ENCODE measurements at places on chromosomes 2 and 18. TPM values are rescaled to one million over a fixed set of nuclear protein-coding genes. Genes with fewer than 3 reads are reported as not detected.

DNA sequence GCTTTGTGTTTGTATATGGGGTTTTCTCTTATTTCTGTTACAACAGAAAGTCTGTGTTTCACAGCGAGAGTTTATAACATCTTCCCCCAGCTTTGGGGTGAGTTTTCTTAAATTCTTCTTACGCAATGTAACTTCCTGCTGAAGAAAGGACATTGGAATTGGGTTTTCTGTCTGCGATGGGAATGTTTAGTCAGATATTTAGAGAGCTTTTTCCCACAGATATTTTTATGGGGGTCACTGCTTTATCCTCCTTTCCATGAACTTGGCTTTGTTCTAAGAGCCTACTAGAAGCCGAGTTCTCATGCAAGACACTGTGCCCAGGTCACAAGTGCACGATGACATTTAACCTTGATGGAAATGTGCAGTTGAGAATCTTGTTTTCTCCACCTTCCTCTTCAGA lies 22.1 kb downstream of the B3GNT2 start:
- DNase-seq, result no peak
- no peaks in the 10 kb centered on the region for H3K27me3 ChIP-seq
- H3K27ac ChIP-seq, result peak overlapping the region; percentile 61
- no peak overlapping the region for H3K4me3 ChIP-seq

DNA sequence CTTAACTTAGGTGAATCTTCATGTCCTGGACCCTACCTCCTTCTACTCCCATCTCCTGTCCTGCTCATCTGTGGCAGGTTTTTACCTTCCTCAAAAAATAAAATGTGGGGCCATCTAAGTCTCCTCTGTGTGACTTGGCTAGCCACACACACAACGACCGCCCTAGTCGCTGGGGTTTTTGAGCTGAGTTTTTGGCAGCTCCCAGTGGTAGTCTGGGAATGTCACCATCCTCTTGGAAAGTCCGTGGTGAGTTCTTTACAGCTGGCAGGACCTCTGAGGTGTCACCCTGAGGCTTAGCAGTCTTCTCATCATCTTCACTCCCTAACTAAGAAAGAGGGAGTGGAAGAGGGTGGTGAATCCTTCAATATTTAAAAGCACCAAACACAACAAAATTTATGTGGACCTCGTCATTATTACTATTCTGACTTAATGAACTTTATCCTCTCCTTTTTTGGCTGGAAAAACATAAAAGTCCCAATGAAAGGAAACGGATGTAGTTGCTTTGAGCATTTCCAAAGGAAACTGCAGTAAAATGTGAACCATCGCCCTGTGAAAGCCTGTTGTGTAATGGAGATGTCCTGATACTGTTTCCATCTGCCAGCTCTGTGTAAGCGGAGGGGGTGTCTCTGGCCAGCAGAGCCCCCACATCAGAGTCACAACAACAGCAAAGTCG lies 78.6 kb downstream of the VAPA start:
- H3K4me1 ChIP-seq, result no peaks in the 10 kb centered on the region
- no peaks in the 10 kb centered on the region for H3K36me3 ChIP-seq
- no peak overlapping the region for H3K4me3 ChIP-seq
- no peaks in the 10 kb centered on the region for H3K27me3 ChIP-seq

DNA sequence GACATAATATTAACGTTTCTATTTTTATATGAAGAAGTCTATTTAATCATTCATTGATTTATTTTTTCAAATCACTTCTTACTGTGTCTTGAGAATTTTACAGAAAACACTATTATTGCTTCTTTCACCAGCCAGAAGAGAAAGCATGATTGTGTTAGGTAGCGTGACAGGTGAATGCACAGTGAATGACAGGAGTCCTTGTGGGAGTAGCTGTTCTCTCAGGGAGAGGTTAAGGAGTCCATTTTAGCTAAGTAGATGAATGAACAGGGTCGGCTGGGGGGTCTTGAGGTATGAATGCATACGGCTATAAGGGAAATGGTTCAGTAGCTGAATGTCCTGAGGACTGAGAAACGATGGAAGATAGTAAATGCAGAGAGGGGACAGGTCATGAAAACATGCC lies 56.2 kb downstream of the CTNNA2 start:
- H3K4me1 ChIP-seq, result no peaks in the 10 kb centered on the region
- no peak overlapping the region for H3K4me3 ChIP-seq
- no peaks in the 10 kb centered on the region for H3K27me3 ChIP-seq
- no peaks in the 10 kb centered on the region for H3K36me3 ChIP-seq

DNA sequence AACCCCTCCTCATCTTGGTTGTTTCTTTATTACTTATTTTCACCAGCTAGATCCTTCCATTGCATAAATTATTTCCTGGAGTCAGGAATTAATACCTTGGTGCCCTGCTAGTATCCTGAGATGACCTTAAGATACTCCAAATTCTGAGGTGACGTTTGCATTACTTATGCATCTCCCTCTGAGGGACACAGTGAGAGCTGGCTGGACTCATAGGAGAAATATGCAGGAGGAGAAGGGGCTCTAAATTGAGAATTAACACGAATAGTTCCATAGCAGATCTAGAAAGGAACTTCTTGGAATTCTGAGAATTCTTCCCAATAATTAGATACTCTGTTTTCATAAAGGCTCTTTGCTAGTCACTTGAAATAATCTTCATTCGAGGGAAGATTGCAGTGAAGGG lies 310.6 kb upstream of the ZEB2 start:
- no peak overlapping the region for H3K27ac ChIP-seq
- peaks cover 5% of the 10 kb centered on the region for H3K4me1 ChIP-seq
- DNase-seq, result no peak
- no peak overlapping the region for H3K4me3 ChIP-seq
- no peaks in the 10 kb centered on the region for H3K27me3 ChIP-seq

GRCh38 chr18:8165095-8165494 lies 444.1 kb upstream of the RAB12 start:
- no peak for DNase-seq
- no peaks in the 10 kb centered on the region for H3K27me3 ChIP-seq
- H3K27ac ChIP-seq, result no peak overlapping the region

DNA sequence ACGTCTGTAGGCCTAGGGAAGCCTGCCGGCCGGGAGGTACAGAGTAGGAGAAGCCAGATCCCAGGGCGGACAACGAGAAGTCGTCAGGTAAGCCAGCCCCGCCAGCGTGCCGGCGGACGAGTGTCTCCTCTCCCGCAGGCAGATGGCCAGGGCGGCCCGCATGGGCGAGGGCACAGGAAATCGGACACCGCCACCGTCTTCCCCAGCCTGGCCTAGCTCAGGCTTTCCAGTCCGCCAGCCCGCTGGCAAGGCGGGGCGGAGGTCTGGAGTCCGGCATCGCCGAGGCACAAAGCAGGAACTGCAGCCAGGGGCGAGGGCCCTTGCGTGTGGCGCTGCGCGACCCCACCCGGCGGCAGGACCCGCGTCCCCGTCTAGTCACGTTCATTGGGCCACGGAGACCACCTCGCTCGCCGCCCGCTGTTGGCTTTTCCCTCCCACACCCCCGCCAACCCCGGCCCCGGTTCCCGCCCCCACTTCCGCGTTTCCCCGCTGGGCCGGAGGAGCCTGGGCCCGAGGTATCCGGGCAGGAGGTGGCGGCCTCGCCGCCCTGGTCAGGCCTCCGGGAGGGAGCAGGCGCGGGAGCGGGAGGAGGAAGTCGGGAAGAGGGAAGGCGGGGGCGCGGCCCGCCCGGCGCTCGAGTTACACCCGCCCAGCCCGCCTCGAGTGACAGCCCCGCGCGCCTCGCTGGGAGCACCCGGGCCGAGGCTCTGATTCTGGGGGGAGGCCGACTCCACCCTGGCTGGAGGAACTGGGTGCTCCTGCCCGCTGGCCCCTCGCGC lies at the start of gene GPD2:
GPD2 (plus strand) TSS at position 662 of the 779 bp plus-strand sequence. CDS start 39,727 bp downstream, outside the sequence.
- peak within 1 kb of the TSS; percentile 99 for H3K27ac ChIP-seq
- H3K4me3 ChIP-seq, result peak within 1 kb of the TSS; percentile 77
- peaks cover 47% of the 10 kb centered on the region for H3K4me1 ChIP-seq
- no peaks in the 10 kb centered on the region for H3K27me3 ChIP-seq
- DNase-seq, result peak; percentile 92

GRCh38 chr2:187171318-187171717 lies 276.7 kb downstream of the CALCRL start:
- no peaks in the 10 kb centered on the region for H3K27me3 ChIP-seq
- DNase-seq, result no peak
- H3K27ac ChIP-seq, result no peak overlapping the region
- H3K4me3 ChIP-seq, result no peak overlapping the region
- peaks cover 9% of the 10 kb centered on the region for H3K4me1 ChIP-seq

Gene UGT1A4
- polyA plus RNA-seq, result not detected

Gene VWC2L
- not detected for polyA plus RNA-seq

All from heart right ventricle (tissue), 16 donors.